SIG-M5 (cell line): ENCODE measurements at places on chromosomes 5 and 9.

DNA sequence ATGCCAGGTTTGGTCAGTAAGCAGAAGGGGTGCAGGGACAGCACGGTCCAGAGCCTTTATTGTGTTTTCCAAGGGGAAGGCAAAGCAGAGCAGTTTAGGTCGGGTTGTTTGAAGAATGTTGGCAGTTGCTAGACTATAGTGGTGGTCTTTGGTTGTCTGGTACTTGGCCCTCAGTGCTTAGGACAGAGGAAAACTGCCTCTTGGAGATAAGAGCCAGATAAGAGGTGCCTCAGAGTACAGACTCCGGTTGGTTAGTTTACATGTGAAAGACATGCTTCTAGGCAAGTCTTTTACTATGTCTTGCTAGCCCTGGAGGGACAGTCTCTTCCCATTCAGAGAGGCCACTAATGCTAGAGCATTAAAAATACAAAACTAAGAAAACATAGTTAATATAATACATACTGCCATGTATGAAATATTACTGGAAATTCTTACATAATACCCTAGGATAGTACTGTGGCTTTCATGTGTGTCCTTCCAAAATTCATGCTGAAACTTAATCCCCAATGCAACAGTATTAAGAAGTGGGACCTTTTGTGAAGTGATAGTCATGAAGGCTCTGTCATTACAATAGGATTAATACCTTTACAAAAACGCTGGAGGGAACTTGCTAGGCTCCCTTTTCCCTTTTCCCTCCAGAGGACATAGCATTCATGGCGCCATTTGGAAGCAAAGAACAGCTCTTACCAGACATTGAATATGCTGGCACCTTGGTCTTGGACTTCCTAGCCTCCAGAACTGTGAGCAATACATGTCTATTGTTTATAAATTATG lies 280.4 kb downstream of the TMEM167A start:
- no peak for DNase-seq

GRCh38 chr5:474840-475661 lies 32.1 kb downstream of the EXOC3 start:
- DNase-seq = no peak

DNA sequence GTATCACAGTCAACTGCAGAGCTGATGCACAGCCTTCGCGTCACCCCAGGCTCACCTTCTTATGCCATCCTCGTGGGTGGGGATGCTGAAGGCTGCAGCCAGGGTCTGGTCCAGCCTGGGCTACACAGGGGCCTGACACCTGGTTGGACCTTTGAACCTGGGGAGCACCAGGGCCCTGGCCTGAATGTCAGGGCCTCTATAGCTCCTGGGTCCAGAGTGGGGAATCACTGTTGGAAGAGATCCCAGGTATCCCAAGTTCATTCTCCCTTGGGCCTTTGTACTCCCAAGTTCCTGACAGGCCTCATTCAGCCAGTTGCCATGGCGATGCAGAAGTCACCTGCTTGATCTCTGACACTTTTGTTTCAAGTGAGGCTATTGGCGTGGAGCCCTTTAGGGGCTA lies 43.8 kb downstream of the ZNF618 start:
- no peak for DNase-seq

- no peak for DNase-seq
Measured at GRCh38 chr5:154524181-154524580, 46.2 kb upstream of the HAND1 start.

DNA sequence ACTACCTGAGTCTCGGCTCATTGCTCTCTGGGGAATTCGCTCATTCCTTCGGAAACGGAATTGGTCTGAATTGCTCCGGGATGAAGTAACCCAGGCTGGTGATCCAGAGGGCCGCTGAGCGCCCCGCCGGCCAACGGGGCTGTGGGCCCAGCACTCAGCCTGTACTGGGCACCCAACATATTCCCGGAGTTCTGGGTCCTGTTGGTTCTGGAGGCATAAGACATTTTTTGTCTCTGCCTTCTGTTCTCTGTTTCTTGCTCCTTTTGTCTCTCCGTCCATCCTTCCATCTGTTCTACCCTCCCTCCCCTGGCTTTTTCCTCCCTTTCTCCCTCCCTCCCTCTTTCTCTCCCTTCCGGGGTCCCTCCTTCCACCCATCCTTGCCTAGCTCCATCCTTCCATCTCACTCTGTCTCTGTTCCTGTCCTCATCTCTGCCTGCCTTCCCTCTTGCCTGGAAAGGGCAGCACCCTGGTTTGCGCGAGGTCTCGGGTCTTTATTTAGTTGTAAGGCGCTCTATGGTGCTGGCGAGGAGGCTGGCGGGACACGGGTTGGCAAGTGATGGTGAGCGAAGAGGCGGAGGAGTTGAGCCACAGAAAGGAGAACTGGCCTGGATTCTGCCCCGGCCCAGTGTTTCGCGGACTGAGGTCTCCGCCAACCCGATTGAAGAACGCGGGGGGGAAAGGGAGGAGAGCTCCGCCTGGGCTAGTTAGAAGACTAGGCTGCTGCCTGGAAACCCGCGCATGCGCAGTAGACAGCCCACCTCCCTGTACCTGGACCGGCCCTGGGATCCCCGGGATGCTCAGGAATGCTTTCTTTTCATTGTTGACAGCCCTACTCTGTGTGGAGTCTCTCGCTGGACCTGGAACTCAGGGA lies 1468.0 kb downstream of the FOXD4L5 start:
- no peak for DNase-seq

DNA sequence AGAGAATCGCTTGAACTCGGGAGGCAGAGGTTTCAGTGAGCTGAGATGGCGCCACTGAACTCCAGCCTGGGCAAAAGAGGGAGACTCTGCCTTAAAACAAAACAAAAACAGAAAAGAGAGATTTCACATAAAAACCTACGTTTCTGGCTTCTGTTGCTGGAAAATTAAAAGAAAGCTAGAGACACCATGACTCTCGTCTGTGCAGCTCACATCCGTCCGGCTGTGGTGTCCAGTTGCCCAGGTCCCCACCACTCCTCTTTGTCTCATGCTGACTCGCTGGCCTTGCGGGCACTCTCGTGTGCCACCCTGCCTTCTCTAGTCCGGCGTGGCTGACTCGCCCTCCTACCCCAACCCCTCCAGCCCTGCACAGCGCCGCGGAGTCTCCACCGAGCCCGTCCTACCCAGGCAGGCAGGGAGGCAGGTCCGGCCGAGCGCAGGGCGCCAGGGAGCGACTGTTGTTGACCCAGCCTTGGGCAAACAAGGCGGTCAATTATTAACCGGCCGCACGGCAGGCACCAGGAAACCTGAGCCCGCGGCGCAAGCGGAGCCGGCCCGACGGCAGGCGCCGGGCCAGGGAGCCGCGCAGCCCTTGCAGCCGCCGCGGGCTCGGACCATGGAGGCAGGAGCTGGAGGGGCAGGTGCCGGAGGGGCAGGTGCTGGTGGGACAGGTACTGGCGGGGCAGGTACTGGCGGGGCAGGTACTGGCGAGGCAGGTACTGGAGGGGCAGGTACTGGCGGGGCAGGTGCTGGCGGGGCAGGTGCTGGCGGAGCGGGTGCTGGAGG lies at the start of gene PRRT1B:
Gene PRRT1B, plus strand, starts transcription at position 521 of the 783 bp plus-strand sequence. Its CDS starts 93 bp downstream, at position 614.
- DNase-seq = no peak

- DNase-seq = no peak
Measured at GRCh38 chr9:75974016-75974766, 83.7 kb downstream of the PCSK5 start.

DNA sequence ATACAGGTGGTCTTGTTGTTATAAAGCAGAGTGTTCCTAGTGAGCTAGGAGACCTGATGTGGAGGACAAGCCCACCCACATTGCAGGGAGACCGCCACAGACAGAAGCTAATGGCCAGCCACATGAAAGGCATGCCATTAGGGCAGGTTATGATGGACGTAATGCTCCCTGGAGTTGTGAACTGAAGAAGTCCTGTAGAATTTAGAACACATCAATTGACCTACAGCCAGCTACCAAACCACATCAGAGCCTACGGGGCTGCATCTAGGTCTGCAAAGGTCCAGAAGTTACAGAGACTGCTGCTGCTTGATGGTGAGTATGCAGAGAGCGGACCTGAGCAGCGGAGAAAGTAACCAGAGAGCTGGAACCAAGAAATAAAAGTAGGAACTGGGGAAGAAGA lies 116.6 kb downstream of the LPAR1 start:
- no peak for DNase-seq

DNA sequence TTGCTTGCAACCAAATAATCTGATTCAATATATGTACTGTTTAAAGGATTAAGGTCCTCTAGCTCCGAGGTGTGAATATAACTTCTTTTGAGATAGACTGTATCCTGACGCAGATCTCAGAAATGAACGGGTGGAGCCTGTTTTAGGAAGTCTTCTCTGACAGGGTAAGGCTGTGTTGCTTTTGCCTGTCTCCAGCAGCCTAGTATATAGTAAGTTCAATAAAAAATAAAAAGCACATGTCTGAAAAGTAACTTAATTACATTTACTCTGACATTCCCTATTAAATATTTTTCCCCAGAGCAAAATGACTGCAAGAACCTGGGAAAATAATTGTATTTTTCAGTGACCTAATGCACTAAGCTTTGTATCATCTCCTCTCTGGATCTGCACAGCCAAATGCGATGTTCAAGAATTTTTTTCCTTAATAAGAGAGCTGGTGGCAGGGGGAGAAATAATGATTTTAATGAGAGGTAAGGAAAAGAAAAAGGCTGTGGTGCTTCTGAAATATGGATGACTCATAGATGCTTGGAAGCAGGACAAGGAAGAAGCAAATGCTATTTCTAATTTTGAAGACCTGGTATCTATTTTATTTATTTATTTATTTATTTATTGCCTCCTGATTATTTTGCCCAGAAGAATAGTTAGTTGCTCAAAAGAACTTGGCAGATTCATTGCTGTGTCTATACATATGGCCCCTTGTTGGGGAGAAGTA lies 7.3 kb downstream of the PPP3R2 start:
- no peak for DNase-seq

DNA sequence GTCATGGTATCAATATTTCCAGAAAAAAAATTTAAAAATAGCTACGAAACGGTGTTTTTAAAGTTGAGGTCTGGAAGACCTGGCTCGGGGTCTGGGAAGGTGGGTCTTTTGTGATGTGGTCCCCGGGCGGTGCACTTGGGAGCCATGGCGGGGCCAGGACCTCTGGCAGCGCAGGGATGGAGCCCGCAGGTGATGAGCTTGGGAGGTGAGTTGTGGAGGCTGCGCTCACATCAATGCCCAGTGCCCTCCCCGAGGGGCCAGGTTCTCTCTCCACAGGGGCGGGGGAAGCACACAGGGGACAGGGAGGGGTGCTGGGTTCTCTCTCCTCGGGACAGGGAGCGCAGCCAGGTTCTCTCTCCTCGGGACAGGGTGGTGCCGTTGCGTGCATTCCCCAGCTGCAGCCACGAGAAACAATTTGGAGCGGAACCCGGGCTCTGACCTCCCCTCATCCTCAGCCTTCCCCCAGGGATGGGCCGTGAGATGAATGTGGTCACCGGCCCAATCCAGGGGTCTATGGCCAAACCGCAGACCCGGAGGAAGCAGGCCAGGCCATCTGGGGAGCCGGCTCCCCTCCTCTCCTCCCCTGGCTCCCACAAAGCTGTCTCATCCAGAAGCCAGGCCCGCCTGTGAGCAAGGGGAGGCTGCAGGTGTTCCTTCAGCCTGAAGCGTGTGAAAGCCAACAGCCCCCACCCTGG lies 25.8 kb downstream of the DBH start:
- DNase-seq = no peak
